ENCODE measurements at places on chromosomes 4 and X.

DNA sequence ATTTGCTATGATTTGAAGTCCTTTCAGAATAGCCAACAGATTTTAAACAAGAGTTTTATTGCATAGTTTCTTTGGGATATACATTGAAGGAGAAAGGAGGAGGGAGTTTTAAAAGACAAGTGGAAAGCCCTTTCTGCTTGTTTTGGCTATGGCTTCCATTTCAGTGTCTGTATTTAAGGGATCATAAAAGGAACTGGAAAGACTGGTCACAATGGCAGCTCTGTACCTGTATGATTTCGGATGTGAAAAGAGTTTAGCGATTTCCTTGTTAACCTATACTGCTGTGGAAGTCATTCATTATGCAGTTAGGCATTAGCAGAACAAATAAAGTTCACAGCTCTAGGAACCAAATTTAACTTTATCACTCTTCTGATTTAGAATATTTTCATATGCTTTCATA lies 60.7 kb downstream of the TET2 start:
- no peak for DNase-seq

DNA sequence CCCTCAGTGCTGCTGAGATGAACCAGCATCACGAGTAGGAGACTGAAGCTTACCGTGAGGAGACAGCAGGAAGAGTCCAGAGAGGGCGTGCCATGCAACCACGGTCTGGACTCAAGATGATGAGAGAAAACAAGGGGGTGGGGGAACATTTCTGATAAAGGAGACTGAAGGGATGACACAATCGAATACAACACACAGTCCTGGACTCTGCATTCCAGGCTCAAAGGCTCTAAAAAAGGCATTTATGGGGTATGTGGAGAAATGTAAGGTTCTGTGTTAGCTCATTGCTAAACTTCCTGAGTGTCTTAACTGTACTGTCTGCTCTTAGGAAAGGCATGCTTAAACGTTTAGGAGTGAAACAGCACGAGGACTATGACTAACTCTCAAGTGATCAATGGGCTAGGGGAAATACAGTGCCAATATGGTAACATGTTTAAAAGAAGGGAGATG lies 20.6 kb upstream of the IRAK1 start:
- no peak for DNase-seq

GRCh38 chrX:28649541-28649940 lies 62.3 kb downstream of the IL1RAPL1 start:
- no peak for DNase-seq

DNA sequence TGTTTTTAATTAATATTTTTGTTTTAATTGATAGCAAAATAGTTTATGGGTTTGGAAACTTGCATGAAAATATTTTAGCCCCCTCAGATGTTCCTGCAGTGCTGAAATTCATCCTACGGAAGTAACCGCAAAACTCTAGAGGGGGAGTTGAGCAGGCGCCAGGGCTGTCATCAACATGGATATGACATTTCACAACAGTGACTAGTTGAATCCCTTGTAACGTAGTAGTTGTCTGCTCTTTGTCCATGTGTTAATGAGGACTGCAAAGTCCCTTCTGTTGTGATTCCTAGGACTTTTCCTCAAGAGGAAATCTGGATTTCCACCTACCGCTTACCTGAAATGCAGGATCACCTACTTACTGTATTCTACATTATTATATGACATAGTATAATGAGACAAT lies 40.4 kb downstream of the MAP7D3 start:
- DNase-seq, result no peak

GRCh38 chr4:6929812-6930464 lies 20.3 kb downstream of the TBC1D14 start:
- no peak for DNase-seq

GRCh38 chr4:3177426-3177825 lies 71.5 kb upstream of the MSANTD1 start:
- DNase-seq, result no peak

- no peak for DNase-seq
These were observed 112.2 kb downstream of the SNCA start for GRCh38 chr4:89724716-89725115.

- DNase-seq, result no peak
These were observed 28.4 kb downstream of the ZNF630 start for GRCh38 chrX:48043056-48043455.

- no peak for DNase-seq
These were observed 786.1 kb upstream of the AADAT start for GRCh38 chr4:170875868-170876267.

DNA sequence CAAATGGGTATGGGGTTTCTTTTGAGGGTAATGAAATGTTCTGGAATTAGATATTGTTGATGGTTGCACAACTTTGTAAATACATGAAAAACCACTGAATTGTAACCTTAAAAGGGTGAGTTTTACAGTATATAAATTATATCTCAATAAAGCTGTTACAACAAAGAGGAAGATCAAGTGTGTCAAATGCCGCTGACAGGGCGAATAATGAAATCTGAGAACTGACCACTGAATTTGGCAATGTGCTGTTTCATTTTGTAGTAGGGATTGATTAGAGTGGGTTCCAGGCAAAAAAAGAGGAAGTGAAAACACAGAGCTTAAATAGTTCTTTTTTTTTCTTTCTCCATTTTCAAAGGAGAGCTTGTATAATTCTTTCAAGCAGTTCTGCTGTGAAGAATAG lies 161.1 kb upstream of the NAP1L5 start:
- peak; percentile 28 for DNase-seq

DNA sequence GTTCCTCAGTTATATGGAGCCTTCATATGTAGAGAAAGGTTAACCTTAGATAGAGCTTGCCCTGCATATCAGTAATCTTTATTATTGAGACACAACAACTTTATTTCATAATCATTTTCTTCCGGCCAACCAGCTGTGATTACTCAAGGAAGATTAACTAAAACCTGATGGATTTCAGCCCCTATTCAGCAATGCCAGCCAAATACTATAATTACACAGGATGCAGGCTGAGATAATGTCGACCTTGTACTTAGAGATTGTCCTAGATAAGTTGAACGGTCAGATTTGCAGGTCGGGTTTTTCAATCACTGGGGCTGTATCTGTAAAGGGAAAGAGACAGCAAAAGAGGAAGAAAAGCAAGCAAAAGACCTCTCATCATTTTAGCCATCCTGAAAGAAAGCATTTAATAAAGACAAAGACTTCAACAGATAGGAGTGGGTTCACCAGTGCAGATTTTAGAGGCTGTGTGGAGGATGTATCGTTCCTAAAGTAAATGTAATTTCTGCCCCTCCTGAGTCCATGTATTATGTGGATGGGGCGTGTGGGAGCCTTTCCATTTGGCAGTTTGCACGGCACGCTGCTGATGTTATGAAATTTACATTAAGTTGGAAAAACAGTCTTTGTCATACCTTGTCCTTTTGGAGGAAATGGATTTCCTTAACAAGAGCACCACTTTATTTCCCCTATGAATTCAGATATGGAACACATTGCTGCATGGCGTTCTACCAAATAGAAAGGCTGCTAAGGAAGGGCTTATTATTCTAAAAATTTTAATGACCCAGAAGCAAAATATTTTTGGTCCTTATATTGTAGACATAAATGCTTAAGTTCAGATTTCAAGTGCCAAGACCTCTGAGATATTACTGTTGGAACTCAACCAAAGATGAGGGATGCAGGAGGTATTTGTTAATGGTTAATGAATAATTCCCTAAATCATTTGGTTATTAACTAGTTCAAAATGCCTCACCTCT lies 496.7 kb downstream of the SPRY1 start:
- no peak for DNase-seq

GRCh38 chrX:124362761-124363160 lies 16.4 kb downstream of the SH2D1A start:
- no peak for DNase-seq

GRCh38 chr4:123616951-123617461 lies 220.4 kb downstream of the SPRY1 start:
- DNase-seq, result peak; percentile 75

DNA sequence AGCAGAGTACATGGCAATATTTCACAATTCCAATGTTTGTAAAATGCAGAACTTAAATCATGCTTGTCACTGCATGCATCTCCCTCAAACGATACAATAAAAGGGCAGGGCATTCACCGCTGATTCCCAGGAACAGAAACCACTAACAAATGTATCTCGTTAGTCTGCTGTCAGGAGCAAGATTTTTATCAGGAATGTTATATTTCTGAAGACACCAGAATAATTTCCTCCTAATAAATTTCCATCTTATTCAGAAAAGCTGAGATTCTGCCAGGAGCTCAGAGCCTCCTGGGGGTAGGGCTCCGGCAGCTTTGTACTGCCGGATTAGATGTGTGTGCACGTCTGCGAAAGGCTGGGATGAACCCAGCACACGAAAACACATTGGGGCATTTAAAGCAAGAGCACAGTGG lies 54.0 kb upstream of the LDB2 start:
- DNase-seq, result no peak

All from CD4-positive, alpha-beta T cell treated with Interferon alpha-2 for 1 hour (primary cell).